ENCODE measurements at places on chromosomes 7 and 10.

DNA sequence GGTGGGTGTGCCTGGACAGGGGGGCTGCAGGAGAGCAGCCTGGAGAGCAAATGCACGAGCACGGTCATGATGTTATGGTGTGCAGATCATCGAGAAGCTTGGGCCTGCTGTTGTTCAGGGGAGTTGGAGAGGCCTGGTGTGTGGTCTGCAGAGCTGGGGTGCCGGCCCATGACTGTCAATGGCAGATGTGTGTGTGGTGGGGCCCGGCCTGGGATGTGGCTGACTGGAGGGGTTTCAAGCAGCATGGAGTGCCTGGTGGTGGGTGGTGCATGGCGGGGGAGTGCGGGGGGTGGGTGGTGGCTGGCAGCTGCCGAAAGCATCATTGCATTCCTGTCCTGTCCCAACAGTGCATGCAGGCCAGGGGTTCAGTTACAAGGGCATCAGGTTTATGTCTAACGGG is 122.6 kb downstream of the DOCK1 start:
- DNase-seq: no peak

GRCh38 chr7:10973942-10974911 is 555 bp downstream of the PHF14 start:
- peak; percentile 10 for DNase-seq

DNA sequence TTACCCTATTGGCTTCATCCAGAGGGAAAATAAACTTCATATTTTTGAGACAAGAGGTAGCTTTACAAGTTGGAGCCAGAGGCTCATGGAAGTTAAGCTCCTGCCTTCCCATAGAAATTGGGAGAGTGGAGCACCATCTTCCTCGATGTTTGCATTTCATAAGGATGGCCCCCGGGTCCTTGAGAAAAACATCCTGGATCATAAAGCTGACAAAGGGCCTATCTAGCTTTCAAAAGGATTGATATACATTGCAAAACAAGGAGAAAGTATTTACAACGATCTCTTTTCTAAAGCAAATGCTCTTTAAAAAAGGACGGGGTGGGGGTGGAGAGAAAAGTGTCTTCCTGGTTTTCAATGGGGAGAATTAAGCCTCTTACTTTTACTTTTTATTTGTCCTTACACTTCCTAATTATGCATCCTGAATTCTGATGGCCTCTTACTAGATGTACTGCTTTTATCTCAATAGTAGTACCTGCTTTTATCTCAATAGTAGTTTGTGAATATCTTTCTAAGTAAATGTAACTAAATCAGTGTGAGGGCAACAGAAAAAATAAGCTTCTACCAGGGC is 65.6 kb downstream of the PTPRZ1 start:
- DNase-seq: no peak

DNA sequence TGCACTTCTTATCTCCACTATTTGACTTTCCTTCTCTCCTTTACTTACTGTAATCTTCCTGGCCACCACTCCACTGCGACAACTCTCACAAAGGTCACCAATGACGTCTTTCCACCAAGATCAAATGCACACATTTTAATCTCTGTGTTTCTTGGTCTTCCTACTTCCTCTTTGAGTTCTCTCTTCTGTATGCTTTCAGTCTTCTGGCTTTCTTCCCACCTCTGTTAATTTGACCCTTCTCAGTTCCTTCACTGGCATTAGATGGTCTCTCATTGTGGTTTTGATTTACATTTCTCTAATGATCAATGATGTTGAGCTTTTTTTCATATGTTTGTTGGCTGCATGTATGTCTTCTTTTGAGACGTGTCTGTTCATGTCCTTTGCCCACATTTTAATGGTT is 31.9 kb downstream of the FAM107B start:
- DNase-seq: no peak

GRCh38 chr7:50197549-50197948 is 104.5 kb upstream of the ZPBP start:
- DNase-seq: no peak

- no peak for DNase-seq
Observed at GRCh38 chr10:74111799-74112198, 38.8 kb downstream of the AP3M1 start.

DNA sequence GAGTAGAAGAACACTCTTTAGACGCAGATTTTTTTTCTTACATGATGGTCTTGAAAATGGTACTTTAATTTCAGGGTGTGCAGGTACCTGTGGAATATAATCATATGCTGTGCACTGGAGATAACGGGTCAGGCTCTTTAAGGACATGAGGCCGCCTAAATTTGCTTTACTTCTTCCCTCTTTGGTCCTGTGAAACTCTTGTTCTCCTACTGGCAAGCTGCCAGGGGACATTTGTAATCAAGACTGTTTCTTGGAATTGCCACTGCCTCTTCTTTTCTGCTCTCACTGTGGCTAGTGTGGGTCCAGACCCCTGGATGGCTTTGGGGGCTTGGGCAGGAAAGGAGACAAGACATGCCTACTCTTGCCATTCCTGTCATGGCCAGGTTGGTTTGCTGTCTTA is 146.0 kb downstream of the SND1 start:
- DNase-seq: no peak

- DNase-seq: no peak
Observed at GRCh38 chr7:33485747-33486493, 356.6 kb downstream of the BBS9 start.

Measured in CD8-positive, alpha-beta memory T cell (primary cell).